ENCODE measurements at places on chromosomes 6 and 20.

GRCh38 chr6:51513891-51514747 is 573.3 kb downstream of the PKHD1 start:
- no peak for DNase-seq

- no peak for DNase-seq
These were observed 54.1 kb downstream of the WASF1 start for GRCh38 chr6:110125361-110125760.

- no peak for DNase-seq
These were observed 307.1 kb upstream of the FLRT3 start for GRCh38 chr20:14644306-14645097.

GRCh38 chr6:10355115-10355702 is 59.7 kb downstream of the TFAP2A start:
- DNase-seq, result no peak

- DNase-seq, result no peak
These were observed 204.7 kb upstream of the SULF2 start for GRCh38 chr20:47989957-47990356.

- DNase-seq, result peak; percentile 33
These were observed 37.5 kb downstream of the AIG1 start for GRCh38 chr6:143098054-143098671.

DNA sequence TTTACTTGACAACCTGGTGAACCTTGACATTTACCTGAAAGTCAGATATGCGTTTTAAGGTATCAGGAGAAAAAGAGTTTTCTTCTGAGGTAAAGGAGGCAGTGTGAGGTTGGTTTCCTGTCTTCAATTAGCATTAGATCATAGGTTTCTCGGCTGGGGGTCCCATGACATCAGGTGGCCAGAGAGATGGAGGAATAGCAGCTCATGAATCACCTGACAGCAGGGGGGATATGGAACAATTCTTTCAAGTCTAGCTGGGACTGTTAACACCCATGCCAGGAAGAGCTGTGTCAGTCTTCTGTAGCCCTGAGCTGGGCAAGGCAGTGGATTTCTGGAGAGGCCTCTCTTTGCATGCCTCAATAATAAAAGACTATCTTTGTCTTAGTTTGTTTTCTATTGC is 108.0 kb upstream of the TMEM170B start:
- DNase-seq, result no peak

GRCh38 chr6:144574796-144575195 is 289.7 kb downstream of the UTRN start:
- DNase-seq, result no peak

GRCh38 chr6:13907001-13907350 is 17.8 kb upstream of the RNF182 start:
- no peak for DNase-seq

DNA sequence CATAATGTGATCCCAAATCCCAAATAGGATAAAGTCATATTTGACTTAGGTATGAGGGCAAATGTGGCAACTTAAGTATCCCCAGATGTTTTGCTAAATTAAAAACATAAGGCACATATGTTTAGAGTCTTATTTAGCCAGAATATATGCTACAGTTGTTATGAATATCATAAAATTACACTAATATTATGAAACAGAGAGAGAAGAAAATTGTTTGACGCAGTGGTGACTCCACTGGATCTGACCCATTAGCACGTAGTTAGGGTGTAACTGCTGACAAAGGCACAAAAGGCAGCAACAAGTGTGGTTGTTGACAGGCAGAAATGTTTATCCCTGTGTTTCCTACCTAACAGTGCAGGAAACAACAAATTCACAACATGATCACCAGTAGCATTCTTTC is 152.4 kb upstream of the THBS2 start:
- DNase-seq, result no peak

DNA sequence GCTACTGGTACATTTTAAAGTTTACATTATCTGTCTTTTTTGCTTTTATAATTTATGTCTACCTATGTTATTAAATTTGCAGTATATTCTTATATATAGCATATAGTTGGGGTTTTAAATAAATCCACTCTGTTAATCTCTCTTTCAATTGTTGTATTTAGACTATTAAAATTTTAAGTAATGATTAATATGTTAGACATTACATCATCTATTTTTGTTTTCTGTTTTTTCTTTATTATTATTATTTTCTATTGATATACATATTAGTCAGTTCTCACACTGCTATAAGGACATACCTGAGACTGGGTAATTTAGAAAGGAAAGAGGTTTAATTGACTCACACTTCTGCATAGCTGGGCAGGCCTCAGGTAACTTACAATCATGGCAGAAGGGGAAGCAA is 1338.2 kb upstream of the GJE1 start:
- DNase-seq, result no peak

DNA sequence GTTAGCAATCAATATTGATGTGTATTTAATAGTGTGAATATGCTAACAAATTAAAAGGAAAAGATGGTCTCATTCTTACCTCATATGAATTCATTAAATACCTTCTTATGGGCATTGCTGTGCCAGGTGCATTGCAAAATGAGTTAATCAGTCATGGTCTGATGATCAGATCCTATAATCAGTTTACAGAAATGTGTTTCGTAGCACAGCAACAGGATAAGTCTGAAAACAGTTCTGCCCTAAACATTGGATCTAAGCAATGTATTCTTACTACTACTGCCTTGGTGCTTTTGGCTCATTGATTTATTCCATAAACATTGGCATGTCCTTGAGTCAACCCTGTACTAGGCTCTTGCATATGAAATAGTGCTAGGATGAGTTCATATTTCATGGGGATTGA is 417.0 kb upstream of the JAG1 start:
- DNase-seq, result no peak

GRCh38 chr6:170162775-170163404 is 128.0 kb downstream of the DLL1 start:
- no peak for DNase-seq

DNA sequence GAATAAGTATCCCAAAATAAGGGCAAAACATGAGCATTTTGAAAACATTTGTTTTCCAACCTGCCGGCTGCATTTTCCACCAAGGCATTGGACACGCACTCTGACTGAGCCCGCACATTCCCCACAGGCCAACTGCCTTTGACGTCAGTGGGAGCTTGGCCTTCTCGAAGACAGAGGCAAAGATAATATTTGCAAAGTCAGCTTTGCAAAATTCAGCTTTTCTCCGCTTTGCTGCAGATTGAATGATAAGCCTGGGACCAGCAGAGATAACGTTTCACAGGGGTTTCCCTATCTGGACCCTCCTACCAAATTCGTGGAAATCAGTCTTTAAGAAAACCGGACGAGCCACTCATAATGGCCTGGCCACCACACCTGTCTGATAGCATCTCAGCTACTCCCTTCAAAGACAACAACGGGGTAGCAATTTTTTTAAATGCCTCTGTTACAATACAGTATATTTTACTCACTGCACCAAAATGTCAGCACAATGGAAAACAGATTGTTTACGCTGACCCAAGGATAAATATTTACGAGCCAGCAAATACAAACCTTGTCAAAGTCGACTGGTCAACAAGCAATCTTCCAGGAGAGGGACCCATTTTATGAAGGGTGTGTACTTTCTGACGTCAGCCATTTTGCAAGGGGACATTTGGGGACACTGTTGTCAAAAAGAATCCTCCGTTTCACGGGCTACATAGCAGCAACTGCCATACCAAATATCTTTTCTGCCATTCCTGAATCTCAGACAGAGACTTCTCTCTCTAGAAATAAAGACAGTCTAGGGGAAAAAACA is 100.5 kb downstream of the TFAP2A start:
- DNase-seq, result no peak

DNA sequence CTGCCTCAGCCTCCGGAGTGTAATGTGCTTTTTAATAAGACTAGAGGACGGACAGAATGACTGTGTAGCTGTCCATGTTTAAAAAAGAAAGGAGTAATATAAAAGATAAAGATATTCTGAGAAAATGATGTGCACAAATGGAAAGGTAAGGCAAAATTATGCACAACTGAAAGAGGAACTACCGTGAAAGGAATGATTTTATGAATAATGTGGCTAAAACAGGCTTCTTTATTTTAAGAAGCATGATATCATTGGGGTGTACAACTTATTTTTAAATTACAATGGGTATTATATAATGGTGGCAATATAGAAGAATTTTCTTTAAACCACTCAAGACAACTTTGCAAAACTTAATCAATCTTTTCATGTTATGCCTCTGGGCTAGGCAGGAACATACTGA is 78.1 kb downstream of the FIG4 start:
- no peak for DNase-seq

GRCh38 chr20:23636182-23636907 is 1.4 kb downstream of the CST3 start:
- DNase-seq, result no peak

DNA sequence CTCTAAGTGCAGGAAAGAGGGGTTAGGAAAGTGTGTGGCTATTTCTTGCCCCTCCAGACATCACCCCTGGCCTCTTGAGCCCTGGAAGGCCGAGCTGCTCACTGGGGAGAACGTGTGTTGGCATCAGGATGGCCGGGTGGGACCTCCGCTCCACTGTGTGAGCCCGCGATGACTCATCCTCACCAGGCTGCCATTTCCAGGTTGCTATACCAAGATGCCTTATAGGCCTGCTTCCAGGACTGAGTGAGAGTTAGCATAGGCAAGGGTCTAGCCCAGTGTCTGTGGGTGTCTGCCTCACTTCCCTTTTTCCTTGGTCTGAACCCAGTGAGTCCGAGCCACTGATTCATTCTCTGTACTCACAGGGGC is 105.0 kb downstream of the MRPL14 start:
- DNase-seq, result no peak

- DNase-seq, result no peak
These were observed 110.2 kb downstream of the RCAN2 start for GRCh38 chr6:46381057-46381456.

DNA sequence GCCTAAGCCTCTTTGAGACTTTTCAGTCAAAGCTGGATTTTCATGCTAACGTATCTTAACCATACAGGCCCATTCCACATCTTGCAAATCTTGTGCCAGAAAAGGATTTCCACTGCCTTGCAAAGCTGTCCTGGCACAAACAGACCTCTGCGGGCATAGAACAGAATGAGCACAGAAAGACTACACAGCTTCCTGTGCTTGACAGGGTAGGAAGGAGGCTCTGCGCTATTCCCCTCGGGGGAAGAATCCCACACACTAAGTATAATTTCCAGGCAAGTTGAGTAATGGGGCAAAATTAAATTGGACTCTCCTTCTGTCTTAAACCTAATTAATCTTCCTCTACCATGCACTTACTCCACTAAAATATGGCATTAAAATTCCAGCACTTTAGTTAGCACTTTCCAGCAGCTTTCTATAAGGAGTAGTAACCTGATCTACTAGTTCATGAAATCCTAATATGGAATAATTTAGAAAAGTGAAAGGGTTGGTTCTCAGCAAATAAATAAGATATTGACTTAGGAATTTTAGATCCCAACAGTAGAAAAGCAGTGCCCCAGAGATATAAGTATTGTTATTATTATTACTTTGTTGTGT is 532.1 kb upstream of the JAG1 start:
- no peak for DNase-seq

DNA sequence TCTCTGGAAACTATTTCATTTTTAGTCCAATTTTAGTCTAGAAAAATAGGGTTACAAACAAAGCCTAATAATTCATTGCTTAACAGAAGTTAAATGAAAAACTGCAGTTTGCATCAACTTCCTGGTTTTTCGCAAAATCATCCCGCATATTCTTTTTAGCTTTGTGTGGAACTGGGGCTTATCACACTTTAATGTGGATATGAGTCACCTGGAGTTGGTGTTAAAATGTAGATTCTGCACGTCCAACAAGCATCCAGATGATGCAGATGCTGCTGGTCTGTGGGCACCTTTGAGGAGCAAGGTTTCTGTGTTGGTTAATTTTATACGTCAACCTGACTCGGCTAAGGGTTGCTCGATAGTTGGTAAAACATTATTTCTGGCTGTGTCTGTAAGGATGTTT is 126.1 kb downstream of the PLCB4 start:
- no peak for DNase-seq
